Immature natural killer cell (primary cell): ENCODE measurements at places on chromosomes 2 and 18.

DNA sequence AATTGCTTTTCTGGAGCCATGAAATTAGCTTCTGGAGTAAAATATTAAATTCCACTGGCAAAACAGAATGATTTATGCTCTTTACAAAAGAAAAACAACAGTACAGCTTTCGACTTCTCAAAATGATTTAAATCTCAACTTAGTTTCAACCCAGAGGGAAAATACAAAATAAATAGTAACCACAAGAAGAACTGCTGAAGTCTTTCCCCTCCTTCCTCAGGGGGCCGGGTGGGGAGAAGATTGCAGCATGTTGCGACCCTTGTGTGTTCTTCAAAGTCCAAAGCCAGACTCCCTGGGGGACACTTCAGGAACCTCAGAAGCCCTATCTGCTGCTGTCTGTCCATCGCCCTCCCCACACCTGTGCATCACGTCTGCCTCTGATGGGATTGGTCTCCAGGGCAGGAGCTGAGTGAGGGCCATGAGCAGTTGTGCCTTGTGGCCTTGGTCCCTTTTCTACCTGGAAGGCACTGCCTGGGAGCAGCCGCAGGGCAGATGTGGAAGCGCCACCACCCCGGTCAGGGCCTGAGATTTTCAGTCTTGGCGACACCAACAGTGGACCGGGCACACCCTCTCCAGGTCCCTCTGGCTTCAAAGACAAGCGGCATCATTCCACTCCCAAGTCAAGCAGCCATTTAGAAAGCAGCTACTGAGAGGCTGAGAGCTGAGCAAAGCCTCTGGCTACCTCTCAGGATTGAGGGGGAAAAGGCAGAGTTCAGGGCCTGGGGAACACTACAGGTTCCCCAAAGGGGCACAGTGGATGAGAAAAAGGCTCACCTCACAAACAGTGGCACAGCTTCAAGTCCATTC lies 210.1 kb upstream of the RAB6C start:
- no peak overlapping the region for H3K27ac ChIP-seq
- no peak for DNase-seq
- H3K36me3 ChIP-seq, result no peaks in the 10 kb centered on the region
- no peaks in the 10 kb centered on the region for H3K27me3 ChIP-seq

GRCh38 chr2:152432206-152432653 lies 97.3 kb downstream of the FMNL2 start:
- H3K27me3 ChIP-seq, result no peaks in the 10 kb centered on the region
- no peaks in the 10 kb centered on the region for H3K4me1 ChIP-seq
- H3K36me3 ChIP-seq, result no peaks in the 10 kb centered on the region
- no peak overlapping the region for H3K27ac ChIP-seq
- no peak overlapping the region for H3K4me3 ChIP-seq

DNA sequence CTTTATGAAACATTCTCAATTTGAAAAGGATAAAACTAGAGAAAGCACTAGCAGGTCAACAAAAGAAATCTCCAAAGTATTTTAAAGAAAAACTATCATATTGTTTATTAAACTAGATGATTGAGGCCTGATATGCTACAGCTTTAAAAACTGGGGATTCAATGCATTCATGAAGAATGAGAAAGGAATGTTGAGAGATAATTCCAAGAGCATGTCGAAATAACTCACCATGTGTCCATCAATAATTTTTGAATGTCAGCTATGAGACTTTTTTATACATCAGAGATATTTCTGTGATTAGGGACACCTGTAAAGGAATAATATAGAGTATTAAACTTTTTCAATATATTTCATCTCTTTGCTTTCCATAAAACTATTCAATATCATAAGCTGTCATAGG lies 376.9 kb upstream of the REG3G start:
- no peak for DNase-seq
- no peak overlapping the region for H3K27ac ChIP-seq
- H3K36me3 ChIP-seq, result peaks cover 3% of the 10 kb centered on the region

GRCh38 chr2:23002234-23002633 lies 382.7 kb upstream of the KLHL29 start:
- no peaks in the 10 kb centered on the region for H3K27me3 ChIP-seq
- no peaks in the 10 kb centered on the region for H3K4me1 ChIP-seq
- H3K4me3 ChIP-seq, result no peak overlapping the region
- H3K27ac ChIP-seq, result no peak overlapping the region

- peaks cover 5% of the 10 kb centered on the region for H3K27me3 ChIP-seq
- no peaks in the 10 kb centered on the region for H3K36me3 ChIP-seq
- H3K4me1 ChIP-seq, result no peaks in the 10 kb centered on the region
- H3K4me3 ChIP-seq, result no peak overlapping the region
These were observed 36.3 kb downstream of the MRO start for GRCh38 chr18:50783553-50783952.

DNA sequence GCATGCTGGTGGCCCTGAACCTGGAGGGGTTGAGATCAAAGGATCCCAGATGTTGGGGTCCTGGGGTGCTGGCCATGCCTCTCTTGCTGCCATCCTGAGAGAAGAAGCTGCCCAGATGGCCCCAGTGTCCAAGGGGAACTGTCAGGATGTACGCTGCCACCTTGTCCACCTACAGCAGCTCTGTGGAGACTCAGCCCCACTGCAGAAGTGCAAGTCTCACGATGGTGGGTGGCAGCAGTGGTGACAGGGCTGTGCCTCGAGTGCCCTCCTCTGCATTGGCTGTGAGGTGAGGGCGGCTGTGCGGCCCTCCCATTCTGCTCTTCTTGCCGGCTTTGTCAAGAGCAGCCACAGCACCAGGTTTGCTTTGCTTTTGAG lies 24.7 kb downstream of the ODC1 start:
- no peak for DNase-seq
- H3K27me3 ChIP-seq, result no peaks in the 10 kb centered on the region
- H3K4me3 ChIP-seq, result no peak overlapping the region
- H3K36me3 ChIP-seq, result peaks cover 9% of the 10 kb centered on the region
- no peak overlapping the region for H3K27ac ChIP-seq

- H3K4me3 ChIP-seq, result no peak overlapping the region
- no peak overlapping the region for H3K27ac ChIP-seq
- H3K27me3 ChIP-seq, result peaks cover 7% of the 10 kb centered on the region
- H3K4me1 ChIP-seq, result no peaks in the 10 kb centered on the region
- no peak for DNase-seq
- H3K36me3 ChIP-seq, result no peaks in the 10 kb centered on the region
These were observed 321.0 kb upstream of the THSD7B start for GRCh38 chr2:136444323-136444722.

GRCh38 chr18:8212896-8213780 lies 396.1 kb upstream of the RAB12 start:
- DNase-seq, result no peak
- H3K27me3 ChIP-seq, result no peaks in the 10 kb centered on the region
- peaks cover 4% of the 10 kb centered on the region for H3K36me3 ChIP-seq
- H3K4me3 ChIP-seq, result no peak overlapping the region
- no peak overlapping the region for H3K27ac ChIP-seq

- H3K4me3 ChIP-seq, result no peak overlapping the region
- no peak overlapping the region for H3K27ac ChIP-seq
- no peak for DNase-seq
- peaks cover 3% of the 10 kb centered on the region for H3K36me3 ChIP-seq
- peaks cover 2% of the 10 kb centered on the region for H3K27me3 ChIP-seq
- no peaks in the 10 kb centered on the region for H3K4me1 ChIP-seq
These were observed 21.8 kb downstream of the NDUFB3 start for GRCh38 chr2:201093573-201093972.

DNA sequence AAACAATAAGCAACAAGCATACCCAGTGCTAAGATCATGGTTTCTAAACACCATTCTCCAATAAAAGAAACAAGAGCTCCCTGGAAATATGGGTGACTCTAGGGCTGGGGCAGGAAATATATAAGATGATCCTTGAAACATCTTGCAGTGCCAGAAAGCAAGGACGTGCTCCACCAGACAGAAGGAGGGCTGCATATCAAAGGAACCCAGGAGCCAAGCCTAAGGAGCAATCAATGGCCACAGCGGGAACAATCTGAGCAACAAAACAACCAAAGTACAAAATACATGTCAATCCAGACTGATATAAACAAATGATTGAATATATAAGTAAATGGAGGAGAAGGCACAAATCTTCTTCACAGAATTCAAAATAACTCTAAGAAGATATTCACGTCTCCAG lies 10.1 kb downstream of the SPIRE1 start:
- no peaks in the 10 kb centered on the region for H3K27me3 ChIP-seq
- H3K36me3 ChIP-seq, result no peaks in the 10 kb centered on the region
- no peak for DNase-seq

- no peak overlapping the region for H3K4me3 ChIP-seq
- H3K4me1 ChIP-seq, result no peaks in the 10 kb centered on the region
- no peak overlapping the region for H3K27ac ChIP-seq
These were observed 124.9 kb downstream of the DSC3 start for GRCh38 chr18:30917651-30918050.

DNA sequence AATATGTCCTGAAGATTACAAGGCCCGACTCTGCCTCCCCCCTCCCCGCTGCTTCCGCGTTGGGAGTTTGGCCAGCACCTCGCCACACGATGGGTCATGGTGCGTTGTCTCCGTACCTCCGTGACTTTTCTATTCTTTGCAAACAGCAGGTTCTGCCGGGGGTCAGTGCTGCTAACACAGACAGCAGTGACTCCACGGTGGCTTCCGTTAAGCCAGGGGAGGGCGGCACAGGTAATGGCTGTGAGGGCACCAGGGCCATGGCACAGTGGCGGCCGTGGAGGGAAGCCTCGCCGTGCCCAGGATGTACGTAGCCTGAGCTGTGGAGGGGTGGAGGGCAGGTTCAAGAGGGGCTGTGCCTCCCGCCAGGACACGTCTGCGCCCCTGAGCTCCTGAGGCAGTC lies 115.5 kb downstream of the NFATC1 start:
- no peak overlapping the region for H3K27ac ChIP-seq
- no peak for DNase-seq
- no peak overlapping the region for H3K4me3 ChIP-seq
- H3K36me3 ChIP-seq, result no peaks in the 10 kb centered on the region
- peaks cover 2% of the 10 kb centered on the region for H3K27me3 ChIP-seq
- peaks cover 35% of the 10 kb centered on the region for H3K4me1 ChIP-seq

- no peak overlapping the region for H3K27ac ChIP-seq
- no peak overlapping the region for H3K4me3 ChIP-seq
- H3K36me3 ChIP-seq, result no peaks in the 10 kb centered on the region
- H3K27me3 ChIP-seq, result no peaks in the 10 kb centered on the region
- no peaks in the 10 kb centered on the region for H3K4me1 ChIP-seq
These were observed 61.9 kb upstream of the RND3 start for GRCh38 chr2:150549381-150549780.

DNA sequence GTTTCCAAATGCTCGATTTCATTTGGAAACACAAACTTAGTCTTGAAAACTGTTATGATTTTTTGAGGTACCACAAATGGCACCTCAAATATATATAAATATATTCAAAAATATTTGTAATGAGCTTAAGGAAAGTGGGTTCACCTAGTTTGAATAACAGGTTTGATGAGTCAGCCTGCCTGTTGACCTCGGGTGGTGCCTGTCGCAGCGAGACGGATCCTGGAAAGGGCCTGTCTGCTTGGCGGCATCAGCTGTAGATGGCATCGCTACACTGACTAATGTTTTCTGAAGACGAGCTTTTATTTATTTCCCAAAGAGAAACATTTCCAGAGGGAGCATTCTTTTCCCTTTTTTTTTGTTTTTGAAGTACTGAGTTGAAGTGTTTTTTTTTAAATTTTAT lies 6.9 kb downstream of the ALLC start:
- no peak overlapping the region for H3K4me3 ChIP-seq
- no peak overlapping the region for H3K27ac ChIP-seq
- no peaks in the 10 kb centered on the region for H3K36me3 ChIP-seq
- peaks cover 2% of the 10 kb centered on the region for H3K27me3 ChIP-seq

DNA sequence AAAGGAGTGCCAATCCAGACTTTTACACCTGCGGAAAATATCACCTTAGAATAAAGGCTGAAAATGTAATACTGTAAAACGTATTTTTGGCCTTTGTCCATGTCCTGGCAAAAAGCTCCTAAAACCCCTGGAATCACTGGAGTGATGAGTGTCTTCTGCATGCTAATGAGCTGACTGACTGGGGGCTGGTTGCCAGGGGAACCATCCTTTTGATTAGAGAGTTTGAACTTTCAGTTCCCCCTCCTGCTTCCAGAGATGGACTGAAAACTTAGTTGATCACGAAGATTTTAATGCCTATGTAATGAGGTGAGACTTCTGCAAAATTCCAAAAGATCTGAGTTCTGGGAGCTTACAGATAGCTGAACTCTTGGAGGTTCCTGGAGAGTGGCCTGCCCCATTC lies 20.5 kb downstream of the PUM2 start:
- no peak overlapping the region for H3K4me3 ChIP-seq
- H3K36me3 ChIP-seq, result peaks cover 6% of the 10 kb centered on the region
- DNase-seq, result no peak
- no peaks in the 10 kb centered on the region for H3K27me3 ChIP-seq
- peaks cover 98% of the 10 kb centered on the region for H3K4me1 ChIP-seq
- H3K27ac ChIP-seq, result no peak overlapping the region

DNA sequence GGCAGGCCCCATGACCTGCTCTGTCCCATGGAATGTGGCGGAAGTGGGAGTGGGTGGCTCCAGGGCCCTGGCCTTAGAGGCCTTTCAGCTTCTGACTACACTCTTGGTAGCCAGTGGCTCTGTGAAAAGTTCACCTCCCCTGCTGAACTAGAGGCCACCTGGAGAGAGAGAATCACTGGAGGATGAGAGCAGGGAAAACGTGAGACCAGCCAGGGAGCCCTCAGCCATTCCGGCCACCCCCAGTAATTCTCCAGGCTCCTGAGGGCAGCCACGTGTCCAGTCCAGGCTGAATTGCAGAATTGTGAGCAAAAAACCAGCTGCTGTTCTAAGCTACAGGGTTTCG lies 10.5 kb downstream of the COLEC12 start:
- H3K4me3 ChIP-seq, result no peak overlapping the region
- DNase-seq, result no peak
